ENCODE measurements at places on chromosomes 3 and 15.

GRCh38 chr3:56962206-56962605, 98.3 kb upstream of the SPATA12 start:
- no peak for DNase-seq

- DNase-seq = no peak
Observed at GRCh38 chr3:51535146-51536019, 3.1 kb upstream of the RAD54L2 start.

DNA sequence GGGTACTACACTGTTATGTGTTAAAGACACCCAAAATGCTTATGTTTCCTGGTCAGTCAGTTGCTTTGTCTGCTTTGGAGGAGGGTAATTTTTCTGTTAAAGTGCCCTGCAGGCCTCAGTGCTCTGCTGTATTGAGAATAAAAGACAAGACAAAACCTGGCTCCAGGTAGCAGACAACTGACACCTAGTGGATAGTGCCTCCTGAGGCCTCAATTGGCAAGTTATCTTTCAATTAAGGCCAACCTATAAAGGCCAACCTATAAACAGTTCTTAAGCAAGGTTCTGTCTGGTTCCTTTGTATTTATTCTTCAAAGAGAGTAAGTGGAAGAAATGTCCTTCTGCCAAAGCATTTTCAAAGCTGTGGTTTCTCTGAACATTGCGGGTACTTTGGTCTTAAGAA, 773.8 kb downstream of the MECOM start:
- no peak for DNase-seq

DNA sequence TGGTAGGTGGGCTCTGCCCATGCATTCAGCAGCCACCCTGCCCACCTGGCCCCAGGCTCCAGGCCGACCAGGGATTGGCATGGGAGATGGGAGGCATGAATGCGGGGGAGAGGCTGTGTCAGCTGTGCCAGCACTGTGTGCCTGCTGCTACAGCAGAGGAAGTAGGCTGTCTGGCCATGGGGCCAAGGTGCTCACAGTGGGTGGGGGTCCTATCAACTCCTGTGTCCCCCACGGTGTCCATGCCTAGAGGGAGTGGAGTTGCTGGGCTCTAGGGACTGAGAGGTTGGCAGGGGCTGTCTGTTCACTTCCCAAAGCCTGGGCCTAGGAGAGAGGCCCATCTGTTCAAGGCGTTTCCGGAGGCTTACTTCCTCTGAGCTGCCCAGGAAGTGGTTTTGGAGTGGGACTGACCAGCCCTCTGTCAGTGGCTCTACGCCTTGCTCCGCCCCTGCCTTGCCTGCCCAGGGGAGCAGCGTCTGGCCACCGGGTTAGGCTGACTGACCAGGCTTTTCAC, 5.8 kb downstream of the PRKCD start:
- no peak for DNase-seq

- DNase-seq = no peak
Observed at GRCh38 chr3:16069149-16069922, 105.1 kb upstream of the GALNT15 start.

GRCh38 chr3:120642368-120642948, 39.6 kb downstream of the HGD start:
- DNase-seq = no peak

DNA sequence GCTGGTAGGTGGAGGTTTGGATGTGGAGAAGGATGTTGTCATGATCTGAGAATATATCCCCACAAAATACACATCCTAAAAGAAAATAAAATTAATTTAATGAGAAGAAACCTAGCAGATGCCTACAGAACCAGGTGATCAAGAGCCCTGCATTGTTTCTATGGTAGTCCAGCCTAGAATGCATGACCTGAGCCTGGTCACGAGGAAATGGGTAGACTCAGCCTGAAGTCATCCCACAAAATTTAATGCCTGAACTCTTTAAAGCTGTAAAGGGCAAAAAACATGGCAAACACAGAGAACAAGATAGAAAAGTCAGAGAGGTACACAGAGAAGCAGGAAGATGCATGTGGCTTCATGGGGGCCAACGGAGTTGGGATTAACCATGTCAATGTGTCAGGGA, 36.0 kb downstream of the LDHAL6B start:
- DNase-seq = no peak

DNA sequence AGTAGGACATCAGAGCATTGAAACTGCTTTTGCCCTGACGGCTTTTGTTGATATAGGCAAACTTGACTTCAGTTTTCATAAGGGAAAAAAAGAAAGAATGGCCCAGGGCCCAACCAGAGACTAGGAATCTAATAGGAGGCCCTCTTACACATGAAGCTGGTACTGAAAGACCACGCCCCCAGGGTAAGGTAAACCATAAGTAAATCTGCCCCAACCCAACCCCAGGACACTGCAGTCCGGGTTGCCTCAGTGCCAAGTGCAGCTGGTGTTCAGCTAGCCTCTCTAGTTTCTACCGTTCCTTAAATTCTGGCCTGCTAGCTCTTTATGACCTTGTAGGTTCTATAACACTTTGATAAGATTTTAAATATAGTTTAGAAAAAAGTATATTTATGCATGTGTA, 136.7 kb downstream of the AQP9 start:
- no peak for DNase-seq
